CD4-positive, alpha-beta T cell (primary cell): ENCODE measurements at places on chromosomes 6 and 20. TPM values are rescaled to one million over a fixed set of nuclear protein-coding genes. Genes with fewer than 3 reads are reported as not detected.

DNA sequence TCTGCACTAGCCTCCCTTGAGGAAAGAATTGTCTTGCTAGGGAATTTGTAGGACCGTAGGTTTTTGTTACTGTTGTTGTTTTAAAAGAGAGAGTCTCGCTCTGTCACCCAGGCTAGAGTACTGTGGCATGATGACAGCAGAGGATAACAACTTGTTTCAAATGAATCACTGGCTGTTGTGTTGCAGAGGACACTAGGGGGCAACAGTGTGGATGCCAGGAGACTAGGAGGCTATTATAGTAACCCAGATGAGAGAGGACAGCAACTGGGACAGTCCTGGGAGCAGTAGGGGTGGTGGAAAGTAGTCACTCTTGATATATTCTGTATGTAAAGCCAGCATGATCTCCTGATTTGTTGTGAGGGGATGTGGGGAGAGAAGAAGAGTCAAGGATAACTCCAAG is 41.8 kb upstream of the LAMA4 start:
- no peaks in the 10 kb centered on the region for H3K4me1 ChIP-seq
- H3K4me3 ChIP-seq: no peak overlapping the region
- no peak for DNase-seq

DNA sequence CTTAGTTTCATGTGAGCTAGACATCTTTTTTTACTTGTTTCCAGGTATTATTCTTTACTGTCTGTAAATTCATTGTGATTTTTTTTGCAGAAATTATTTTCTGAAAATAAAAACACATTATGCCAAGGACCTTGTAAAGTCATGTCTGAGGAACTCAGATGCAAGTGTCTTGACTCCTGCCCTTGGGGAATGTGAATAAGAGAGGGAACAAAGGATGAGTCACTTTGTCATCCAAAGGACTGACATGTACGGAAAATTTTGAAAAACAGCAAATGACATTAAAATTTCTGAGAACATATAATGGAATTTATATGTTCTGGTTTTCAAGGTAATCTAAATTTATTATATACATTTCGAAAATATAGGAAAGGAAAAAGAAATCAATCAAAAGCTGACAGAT is 660.4 kb downstream of the CD109 start:
- no peak for DNase-seq
- no peaks in the 10 kb centered on the region for H3K27me3 ChIP-seq
- H3K27ac ChIP-seq: no peak overlapping the region
- H3K4me3 ChIP-seq: no peak overlapping the region

- no peaks in the 10 kb centered on the region for H3K27me3 ChIP-seq
- no peak overlapping the region for H3K27ac ChIP-seq
- H3K4me3 ChIP-seq: no peak overlapping the region
- no peaks in the 10 kb centered on the region for H3K4me1 ChIP-seq
Measured at GRCh38 chr6:119720160-119720559, 370.6 kb upstream of the MAN1A1 start.

- no peaks in the 10 kb centered on the region for H3K27me3 ChIP-seq
- H3K4me3 ChIP-seq: peak overlapping the region; percentile 66
- H3K4me1 ChIP-seq: peaks cover 45% of the 10 kb centered on the region
- H3K36me3 ChIP-seq: no peaks in the 10 kb centered on the region
- no peak overlapping the region for H3K27ac ChIP-seq
Measured at GRCh38 chr20:35618263-35619131, 2.9 kb downstream of the SPAG4 start.

The SLC29A1 gene
- total RNA-seq: 1.3 TPM

The LRP11 gene
- 0.75 TPM for total RNA-seq

The COX7A2 gene
- total RNA-seq: 189 TPM

DNA sequence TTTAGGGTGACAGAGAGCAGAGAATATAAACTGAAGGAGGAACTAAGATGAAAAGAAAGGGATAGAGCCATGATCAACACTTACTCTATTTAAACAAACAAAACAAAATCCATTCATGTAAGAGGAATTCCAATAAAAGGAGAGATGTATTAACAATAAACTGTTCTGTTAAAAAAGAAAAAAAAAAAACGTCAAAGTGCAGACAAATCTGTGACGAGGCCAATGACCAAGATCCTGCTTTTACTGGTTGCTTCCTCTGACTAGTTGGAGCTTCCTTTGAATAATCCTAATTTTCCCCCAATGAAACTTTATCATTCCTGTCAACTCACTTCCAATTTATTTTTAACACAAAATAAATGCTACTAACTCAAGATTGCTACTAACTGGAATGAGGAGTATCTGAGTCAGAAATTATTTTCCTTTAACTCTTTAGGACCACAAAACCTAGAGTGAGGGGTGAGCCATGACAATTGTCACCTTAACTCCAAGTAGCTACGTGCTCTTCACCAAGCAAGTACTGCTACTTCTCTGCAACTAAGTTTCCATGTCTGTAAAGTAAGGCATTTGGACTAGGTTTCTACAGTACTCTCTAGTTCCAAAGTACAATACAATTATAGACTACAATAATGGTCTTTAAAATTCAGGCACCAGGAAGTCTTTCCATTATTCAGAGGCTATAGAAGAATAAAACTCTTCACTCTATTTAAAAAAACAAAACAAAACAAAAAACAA is 152.0 kb downstream of the PTPRK start:
- H3K27ac ChIP-seq: no peak overlapping the region
- no peak overlapping the region for H3K4me3 ChIP-seq
- no peak for DNase-seq
- no peaks in the 10 kb centered on the region for H3K36me3 ChIP-seq
- no peaks in the 10 kb centered on the region for H3K27me3 ChIP-seq

DNA sequence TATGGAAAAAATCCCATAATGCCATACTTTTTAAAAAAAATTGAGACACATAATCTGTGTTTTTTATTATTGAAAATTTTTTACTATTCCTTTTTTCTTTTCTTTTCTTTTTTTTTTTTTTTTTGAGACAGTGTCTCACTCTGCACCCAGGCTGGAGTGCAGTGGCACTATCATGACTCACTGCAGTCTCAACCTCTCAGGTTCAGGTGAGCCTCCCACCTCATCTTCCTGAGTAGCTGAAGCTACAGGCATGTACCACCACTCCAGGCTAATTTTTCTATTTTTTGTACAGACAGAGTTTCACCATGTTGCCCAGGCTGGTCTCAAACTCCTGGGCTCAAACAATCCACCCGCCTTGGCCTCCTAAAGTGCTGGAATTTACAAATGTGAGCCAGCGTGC is 100.4 kb downstream of the AFG1L start:
- no peaks in the 10 kb centered on the region for H3K27me3 ChIP-seq
- no peaks in the 10 kb centered on the region for H3K4me1 ChIP-seq
- H3K27ac ChIP-seq: no peak overlapping the region
- no peak overlapping the region for H3K4me3 ChIP-seq
- H3K36me3 ChIP-seq: no peaks in the 10 kb centered on the region
- DNase-seq: no peak

DNA sequence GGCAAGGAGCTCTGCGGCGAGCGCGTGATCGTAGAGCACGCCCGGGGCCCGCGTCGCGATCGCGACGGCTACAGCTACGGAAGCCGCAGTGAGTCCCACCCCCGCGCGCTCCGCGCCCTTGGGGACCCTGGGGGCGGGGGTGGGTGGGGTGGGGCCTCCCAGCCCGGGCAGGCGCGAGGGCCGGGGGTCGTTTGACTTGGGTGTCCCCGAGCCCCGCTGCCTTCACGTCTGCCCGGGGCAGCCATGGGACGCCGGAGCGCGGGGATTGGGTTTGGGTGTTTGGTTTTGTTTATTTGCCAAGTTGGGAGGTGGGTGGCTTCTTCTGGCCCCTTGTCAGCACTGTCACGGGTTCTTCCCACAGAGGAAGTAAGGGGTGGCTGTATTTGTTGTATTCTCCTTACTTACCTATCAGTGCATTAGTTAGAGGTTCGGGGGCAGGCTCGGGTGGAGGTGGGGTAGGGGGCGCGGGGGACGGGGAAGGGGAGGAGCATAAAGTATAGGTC is 777 bp downstream of the SRSF6 start:
- no peak for DNase-seq
- no peaks in the 10 kb centered on the region for H3K27me3 ChIP-seq
- H3K27ac ChIP-seq: peak overlapping the region; percentile 99
- peaks cover 18% of the 10 kb centered on the region for H3K4me1 ChIP-seq
- H3K36me3 ChIP-seq: peaks cover 46% of the 10 kb centered on the region
